Endodermal cell (in vitro differentiated cells): ENCODE measurements at places on chromosomes 2 and 18. TPM values are rescaled to one million over a fixed set of nuclear protein-coding genes. Genes with fewer than 3 reads are reported as not detected.

DNA sequence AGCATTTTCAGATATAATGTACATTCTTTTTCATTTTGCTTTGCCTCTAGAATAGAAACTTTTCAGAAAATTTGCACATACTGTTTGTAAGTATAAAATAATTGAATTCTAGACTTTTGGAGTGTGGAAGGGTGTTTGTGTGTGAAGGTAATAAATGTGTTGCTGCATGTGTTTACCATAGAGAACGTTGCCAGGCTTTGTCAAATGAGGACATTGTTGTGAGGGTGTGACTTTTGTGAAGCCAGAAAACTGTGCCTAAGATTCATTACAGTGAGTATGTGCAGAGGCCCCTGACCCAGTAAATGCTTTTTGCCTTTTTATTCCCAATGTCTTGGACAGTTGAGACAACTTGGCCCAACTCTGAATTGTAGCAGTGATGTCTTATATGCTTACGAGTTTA, 30.4 kb upstream of the EPB41L5 start:
- no peak for DNase-seq

GRCh38 chr2:62363166-62363565, 142.8 kb downstream of the TMEM17 start:
- DNase-seq, result no peak

- no peak for DNase-seq
These were observed 683.1 kb upstream of the ACVR2A start for GRCh38 chr2:147161746-147162145.

Gene NOP58
- 78.9 and 82.7 TPM in 2 replicates for total RNA-seq
